NCI-H1048 (cell line): ENCODE measurements at places on chromosomes 11 and 22.

DNA sequence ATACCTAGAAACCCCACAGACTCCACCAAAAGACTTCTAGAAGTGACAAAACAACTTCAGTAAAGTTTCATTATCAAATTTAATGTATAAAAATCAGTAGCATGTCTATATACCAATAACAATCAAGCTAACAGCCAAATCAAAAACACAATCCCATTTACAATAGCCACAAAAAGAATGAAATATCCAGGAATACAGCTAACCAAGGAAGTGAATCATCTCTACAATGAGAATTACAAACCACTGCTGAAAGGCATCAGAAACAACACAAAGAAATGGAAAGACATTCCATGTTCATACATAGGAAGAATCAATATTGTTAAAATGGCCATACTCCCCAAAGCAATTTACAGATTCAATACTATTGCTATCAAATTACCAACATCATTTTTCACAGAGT is 46.0 kb downstream of the PRCP start:
- no peak for DNase-seq

DNA sequence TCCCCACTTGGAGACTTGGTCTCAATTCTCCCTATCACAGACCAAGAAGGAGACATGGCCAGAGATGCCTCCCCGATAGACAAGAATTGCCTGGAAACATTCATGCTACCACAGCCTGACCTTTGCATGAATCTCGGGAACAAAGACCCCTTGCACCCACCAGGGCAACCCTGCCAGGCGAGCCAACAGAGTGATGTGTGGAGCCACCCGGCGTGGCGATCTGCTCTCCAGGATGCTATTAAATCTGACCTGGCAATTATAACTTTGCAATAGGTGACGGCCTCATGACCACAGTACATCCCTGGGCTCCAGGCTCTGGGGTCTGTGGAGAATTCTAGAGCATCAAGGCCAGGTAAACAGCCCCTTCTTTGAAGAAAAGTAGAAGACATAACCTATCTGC is 31.1 kb upstream of the MN1 start:
- DNase-seq: no peak

DNA sequence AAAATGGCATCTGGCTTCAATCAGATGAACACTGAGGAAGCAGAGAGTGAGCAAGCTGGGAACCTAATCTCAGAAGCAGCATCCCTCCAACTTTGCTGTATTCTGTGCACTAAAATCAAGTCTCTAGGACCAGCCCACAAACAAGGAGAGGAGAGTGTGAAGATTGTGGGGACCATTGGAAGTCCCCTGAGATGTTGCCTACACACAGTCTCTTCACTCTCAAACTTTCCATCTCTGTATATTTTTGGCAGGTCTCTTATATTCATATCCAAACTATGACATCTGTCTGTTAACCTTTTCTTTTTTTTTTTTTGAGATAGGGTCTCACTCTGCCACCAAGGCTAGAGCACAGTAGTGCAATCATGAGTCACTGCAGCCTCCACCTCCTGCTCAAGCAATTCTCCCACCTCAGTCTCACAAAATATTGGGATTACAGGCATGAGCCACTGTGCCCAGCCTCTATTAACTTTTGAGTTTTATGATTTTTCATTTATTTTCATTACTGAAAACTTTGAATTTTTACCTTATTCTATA is 1096.4 kb downstream of the TBC1D22A start:
- no peak for DNase-seq

DNA sequence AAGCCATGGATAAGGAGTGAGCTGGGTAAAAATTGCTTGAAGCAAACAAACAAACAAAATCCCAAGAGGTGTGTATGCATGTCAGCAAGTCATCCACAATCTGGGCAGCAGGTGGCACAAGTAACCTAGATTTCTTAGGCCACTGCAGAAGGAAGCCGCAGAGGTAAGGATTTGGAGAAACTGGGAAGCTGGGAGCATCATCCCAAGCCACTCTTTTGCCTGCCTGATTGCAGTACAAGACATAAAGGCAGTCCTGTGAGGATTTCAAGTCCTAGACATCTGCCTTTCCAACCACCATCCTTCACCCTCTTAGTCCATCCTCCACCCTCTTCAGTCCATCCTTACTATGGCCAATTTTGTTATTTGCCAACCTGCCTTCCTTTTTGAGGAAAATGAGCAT is 67.2 kb upstream of the BMAL1 start:
- peak; percentile 21 for DNase-seq

- DNase-seq: no peak
Observed at GRCh38 chr11:76824083-76824939, 36.4 kb upstream of the ACER3 start.

- DNase-seq: no peak
Observed at GRCh38 chr11:14258221-14258935, 100.6 kb downstream of the RRAS2 start.

DNA sequence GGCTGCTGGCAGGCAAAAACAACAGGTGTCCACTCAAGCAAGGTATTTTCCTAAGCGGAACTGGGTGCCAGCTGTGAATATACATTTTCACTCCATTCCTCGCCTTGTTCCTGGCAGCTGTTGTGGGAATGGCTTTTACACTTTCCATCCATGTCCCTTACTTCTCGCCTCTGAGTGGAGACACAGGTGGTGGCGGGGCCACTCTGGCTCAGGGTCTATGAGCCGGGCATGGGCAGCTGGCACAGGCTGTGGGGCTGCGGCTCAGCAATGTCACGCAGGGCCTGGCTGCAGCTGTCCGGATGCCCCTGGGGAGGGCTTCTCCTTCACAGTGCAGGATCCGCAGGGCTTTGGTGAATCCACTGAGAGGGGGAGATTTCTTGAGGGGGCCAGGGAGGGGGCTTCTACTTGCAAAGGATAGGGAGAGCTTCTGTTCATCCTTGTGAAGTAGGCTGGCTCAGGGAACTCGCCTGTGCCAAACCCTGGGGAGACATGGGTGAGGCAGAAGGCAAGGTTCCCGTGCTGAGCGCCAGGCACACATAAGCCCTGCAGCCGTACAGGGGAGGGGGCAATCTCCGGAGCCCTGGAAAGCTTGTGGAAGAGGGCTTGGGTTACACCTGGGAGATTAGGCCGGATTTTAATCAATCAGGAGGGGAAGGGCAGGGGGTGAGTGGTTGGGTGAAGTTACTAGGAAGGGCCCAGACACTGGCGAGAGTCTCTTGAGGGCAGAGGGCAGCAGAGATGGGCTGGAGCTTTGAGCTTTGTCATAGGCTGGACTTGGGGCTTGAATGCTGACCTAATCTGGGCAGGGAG is 45.7 kb downstream of the KCNQ1OT1 start:
- DNase-seq: no peak

GRCh38 chr11:78168539-78169477 is 19.6 kb downstream of the KCTD21 start:
- DNase-seq: no peak

DNA sequence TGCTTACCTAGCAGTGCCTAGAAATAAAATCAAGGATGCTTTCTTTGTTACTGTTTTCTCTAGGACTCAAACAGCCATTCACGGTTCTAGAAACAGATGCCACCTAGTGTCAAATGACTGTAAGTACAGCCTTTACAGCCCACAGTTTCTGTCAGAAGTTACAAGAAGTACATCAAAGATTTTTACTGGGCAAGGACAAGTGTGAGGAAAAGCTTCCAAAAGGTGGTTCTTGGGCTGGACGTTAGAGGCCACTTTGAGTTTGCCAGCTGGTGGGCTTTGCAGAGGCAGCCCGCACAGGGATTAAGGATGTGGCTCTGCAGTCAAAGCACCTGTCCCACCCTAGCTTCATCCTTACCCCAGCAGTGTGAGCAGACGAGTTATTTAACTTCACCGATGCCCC is 6.9 kb downstream of the KMT5B start:
- DNase-seq: peak; percentile 33

- no peak for DNase-seq
Observed at GRCh38 chr11:135008001-135008405, 596.0 kb upstream of the B3GAT1 start.

DNA sequence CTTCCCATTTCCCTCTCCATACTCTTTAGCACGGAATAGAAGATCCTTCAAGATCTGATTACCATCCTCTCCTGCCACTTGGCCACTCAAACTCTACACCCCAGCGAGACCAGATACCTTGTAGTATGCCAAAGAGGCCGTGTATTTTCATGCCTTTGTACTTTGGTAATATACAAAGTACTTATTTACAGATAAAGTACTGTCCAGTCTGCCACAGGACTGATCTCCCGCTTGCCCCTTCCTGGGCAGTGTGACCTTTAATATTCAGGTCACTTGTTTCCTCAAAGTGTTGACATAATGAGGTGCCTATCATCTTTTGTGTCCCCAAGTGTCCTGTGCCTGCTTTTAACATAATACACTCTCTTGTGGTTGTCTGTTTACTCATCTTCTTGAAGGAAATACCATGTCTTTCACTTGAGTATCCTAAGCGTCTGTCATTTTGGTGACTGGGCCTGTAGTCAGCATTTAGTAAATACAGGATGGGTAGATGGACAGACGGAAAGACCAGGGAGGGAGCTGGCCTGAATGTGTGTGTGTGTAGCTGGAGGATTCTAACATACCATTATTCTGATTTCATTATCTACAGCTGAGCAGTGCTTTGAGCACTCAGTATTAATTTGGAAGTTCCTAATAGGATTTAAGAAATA is 137.4 kb downstream of the NAV2 start:
- no peak for DNase-seq

- DNase-seq: no peak
Observed at GRCh38 chr11:47248304-47248663, 330 bp downstream of the ACP2 start.

- DNase-seq: no peak
Observed at GRCh38 chr11:63583357-63583677, 20.1 kb upstream of the PLAAT2 start.

DNA sequence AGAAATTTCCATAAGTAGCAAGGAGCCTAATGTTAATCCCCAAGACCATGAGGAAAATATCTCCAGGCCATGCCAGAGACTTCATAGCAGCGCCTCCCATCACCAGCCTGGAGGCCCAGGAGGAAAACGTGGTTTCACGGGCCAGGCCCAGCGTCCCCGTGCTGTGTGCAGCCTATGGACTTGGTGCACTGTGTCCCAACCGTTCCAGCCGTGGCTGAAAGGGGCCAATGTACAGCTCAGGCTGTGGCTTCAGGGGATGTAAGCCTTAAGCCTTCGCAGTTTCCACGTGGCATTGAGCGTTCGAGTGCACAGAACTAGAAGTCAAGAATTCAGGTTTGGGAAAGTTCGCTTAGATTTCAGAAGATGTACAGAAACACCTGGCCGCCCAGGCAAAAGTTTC is 510.7 kb downstream of the CNTN5 start:
- no peak for DNase-seq

- no peak for DNase-seq
Observed at GRCh38 chr11:111733016-111733415, 33.2 kb downstream of the PPP2R1B start.

- DNase-seq: no peak
Observed at GRCh38 chr11:103690356-103690755, 346.1 kb upstream of the DDI1 start.

GRCh38 chr22:20052309-20053259 is 27.5 kb upstream of the DGCR8 start:
- no peak for DNase-seq

GRCh38 chr11:6431861-6432260 is 8.9 kb downstream of the HPX start:
- no peak for DNase-seq

DNA sequence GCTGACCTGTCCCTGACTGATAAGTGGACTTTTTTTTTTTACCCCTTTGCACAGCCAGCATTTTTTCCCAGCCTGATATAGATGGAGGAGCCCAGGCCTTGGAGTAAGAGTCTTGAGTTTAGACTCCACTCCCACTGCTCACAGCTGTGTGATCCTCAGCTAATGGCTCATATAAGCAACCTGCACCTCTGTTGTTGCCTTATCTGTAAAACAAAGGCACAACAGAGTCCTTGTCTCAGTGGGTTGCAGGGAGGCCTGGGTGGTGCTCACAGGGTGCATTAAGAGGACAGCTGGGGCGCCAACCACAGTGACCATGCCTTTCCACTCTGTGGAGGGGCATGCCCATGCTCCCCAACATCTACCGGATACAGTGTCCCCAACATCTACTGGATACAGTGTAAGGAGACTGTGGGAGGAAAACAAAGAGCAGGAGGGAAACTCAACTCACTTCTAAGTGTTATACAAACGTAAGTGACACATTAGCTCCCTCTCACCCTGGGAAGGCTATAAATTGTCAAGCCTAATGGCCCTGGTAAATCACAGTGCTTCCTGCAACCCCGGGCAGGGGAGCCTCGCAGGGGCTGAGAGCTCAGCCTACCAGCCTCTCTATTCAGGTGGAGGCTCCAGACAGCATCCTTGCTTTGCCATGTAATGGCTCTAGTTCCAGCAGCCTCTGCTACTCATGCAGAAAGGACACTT is 109.5 kb downstream of the TENM4 start:
- no peak for DNase-seq

DNA sequence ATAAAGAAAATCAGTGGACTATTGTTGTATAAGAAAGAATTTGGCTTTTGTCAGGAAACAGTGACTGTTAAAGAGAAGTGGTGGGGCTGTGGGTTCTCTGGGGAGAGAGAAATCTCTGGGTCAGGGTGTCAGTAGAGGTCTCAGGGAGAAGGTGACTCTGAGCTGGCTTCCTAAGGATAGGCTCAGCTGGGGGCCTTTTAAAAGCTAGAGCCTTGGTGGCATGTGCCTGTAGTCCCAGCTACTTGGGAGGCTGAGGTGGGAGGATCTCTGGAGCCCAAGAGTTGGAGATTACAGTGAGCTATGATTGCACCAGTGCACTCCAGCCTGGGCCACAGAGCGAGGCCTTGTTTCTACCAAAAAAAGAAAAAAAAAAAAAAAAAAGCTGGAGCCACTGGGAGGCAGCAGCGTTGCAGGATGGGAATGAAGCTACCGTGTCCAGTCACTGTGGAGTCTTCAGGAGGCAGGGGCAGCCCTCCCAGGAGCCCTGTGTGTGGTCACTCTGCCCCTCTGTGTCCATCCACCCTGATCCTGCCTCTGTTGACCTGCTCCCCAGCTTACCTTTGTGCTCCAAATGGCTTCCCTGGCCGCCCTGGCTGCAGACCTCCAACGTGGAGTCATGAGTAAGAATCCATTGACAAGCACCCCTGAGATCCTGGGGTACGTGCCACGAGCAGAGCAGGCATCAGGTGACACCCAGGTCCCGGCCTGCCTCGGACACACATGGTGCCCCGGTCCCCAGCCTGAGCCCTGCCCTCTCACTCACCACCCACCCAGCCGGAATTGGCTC is 5.4 kb upstream of the MIF start:
- no peak for DNase-seq

- DNase-seq: no peak
Observed at GRCh38 chr11:118918128-118918685, 7.5 kb downstream of the BCL9L start.

- no peak for DNase-seq
Observed at GRCh38 chr22:23177197-23177596, 3.1 kb upstream of the BCR start.

GRCh38 chr22:35315855-35316745 is 16.4 kb downstream of the TOM1 start:
- no peak for DNase-seq

GRCh38 chr11:19607656-19608360 is 104.8 kb upstream of the NAV2 start:
- no peak for DNase-seq
